Substantia nigra (tissue), 51 donors: ENCODE measurements at places on chromosomes 6 and 20.

DNA sequence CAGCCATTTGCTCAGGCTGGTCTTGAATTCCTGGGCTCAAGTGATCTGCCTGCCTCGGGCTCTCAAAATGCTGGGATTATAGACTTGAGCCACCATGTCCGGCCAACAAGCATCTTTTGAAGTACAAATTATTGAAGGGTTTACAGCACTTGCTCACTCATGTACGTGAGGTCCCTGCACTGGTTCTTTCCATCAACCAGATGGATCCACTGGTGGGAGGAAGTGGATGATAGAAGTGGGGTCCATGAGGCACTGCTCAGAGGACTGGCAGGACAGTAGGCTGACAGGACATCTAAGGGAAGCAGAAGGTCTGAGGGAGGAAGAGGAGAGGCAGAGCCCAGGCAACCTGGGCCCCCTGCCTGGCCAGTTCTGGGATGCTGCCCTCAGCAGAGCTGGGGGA, 109.2 kb upstream of the NXT1 start:
- no peak for DNase-seq

DNA sequence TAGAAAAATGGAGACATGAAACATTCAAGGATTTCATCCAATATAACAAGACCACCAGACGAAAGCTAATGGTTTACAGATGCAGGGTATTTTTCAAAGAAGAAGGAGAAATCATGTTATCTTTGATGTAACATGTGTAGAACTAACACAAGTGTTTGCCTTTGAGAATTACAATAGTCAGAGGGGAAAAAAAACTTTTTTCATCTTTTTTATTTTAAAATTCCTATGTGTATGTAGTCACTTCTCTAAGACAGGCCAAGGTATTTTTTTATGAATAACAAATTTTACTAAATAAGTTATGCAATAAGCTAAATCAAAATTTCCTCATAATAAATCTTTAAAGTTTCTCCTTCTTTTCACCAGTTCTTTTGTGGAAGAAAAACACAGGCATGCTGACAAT, 161.4 kb downstream of the PDE7B start:
- DNase-seq: no peak

- DNase-seq: no peak
These were observed 26.3 kb upstream of the ETV7 start for GRCh38 chr6:36413489-36414480.

GRCh38 chr6:105326216-105326615, 76.7 kb downstream of the PREP start:
- no peak for DNase-seq

- no peak for DNase-seq
These were observed 26.3 kb upstream of the ZNF318 start for GRCh38 chr6:43395776-43396175.

GRCh38 chr6:63121166-63121565, 90.1 kb upstream of the FKBP1C start:
- no peak for DNase-seq

- DNase-seq: no peak
These were observed 56.8 kb downstream of the MYH7B start for GRCh38 chr20:35012227-35013069.

DNA sequence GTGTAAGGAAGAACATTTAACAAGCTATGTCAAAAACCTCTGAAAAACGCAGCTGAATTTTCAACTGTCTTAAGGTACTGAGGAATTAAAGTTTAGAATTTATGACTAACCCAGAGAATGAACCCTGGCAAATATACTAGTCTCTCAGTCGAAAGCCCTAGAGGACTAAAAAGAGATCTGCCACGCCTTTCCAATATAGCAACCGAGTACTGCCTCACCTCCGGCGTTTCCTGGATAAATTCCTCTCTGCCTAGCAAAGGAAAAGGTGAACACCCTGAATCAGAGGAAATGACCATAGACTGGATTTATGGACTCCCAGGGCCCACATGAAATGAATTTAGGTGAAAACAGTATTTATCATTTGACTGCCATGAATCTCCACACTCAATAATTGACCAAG, 12.0 kb upstream of the OR2B2 start:
- DNase-seq: no peak

DNA sequence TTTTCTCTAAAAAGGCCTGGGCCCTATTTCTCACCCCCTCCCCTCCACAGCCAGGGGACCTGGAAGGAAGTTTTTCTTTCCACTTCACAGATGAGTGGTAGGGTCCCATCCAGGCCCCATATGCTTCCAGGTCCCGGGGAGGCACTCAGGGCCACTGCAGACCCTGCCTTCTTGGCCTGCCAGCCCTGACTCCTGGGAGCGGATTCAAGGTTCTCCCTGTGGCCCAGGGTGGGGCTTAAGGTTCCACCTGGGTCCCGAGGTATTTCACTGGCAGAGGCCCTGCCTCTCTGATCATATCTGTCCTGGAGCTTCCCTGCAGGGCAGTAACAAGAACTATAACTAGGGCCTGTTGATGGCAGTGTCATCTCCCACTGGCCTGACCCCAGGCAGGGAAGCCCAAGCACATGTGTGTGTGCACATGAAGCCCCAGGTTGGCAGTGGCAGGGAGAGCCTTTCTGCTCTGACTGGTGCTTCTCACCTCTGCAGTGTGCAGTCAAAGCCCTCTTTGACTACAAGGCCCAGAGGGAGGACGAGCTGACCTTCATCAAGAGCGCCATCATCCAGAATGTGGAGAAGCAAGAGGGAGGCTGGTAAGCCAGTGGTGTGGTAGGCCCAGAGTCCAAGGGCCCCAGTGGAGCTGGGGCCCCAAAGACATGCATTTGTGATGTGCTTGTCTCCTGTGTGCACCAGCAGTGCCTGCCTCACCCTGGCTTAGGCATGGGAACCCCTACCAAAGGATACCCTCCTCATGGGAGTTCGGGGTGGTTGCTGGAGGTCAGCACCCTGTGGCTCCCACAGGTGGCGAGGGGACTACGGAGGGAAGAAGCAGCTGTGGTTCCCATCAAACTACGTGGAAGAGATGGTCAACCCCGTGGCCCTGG, 31.2 kb downstream of the PLCG1 start:
- no peak for DNase-seq

- no peak for DNase-seq
These were observed 101.0 kb upstream of the MAP3K7 start for GRCh38 chr6:90687775-90688380.

DNA sequence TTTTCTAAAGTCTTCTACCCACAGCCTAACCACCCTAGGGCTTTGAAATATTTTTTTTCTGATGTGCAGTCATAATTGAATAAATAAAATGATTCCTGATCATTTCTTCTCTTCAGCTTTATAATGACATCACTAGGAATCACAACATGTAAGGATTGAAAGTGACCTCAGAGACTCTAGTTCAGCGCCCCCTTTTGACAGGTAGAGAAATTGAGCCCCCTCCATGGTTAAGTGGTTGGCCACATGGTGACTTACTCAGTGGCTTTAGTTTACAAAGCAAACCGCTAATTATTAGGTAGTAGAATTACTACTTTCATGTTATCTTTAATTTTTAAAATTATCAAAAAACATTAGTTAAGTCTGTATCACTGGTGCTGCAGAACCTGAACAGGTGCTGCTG, 13.3 kb upstream of the SLC2A12 start:
- DNase-seq: no peak

GRCh38 chr20:17083738-17084137, 143.1 kb upstream of the PCSK2 start:
- DNase-seq: no peak

- DNase-seq: no peak
These were observed 135.0 kb upstream of the TNFAIP3 start for GRCh38 chr6:137731960-137732616.

- peak; percentile 14 for DNase-seq
These were observed 21.9 kb upstream of the RREB1 start for GRCh38 chr6:7085911-7086310.

DNA sequence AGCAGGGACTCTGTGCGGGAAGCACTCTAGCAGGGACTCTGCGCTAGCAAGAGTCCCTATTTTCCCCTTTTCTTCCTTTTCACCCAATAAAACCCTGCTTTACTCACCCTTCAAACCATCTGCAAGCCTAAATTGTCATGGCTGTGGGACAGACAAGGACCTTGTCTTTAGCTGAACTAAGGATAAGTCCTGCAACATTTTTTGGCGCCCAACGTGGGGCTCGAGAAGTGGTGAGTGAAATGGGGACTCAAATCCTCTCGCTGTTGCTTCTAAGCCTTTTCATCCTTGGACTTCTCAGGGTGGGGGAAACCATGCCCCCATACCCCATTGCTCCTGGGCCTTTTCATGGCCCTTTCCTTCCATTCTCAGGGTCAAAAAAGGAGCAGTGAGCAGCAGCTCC, 46.4 kb downstream of the IMPG1 start:
- DNase-seq: no peak

GRCh38 chr6:12717356-12717755, 789 bp downstream of the PHACTR1 start:
- no peak for DNase-seq

- no peak for DNase-seq
These were observed 973 bp upstream of the BRD2 start for GRCh38 chr6:32967151-32968091.

DNA sequence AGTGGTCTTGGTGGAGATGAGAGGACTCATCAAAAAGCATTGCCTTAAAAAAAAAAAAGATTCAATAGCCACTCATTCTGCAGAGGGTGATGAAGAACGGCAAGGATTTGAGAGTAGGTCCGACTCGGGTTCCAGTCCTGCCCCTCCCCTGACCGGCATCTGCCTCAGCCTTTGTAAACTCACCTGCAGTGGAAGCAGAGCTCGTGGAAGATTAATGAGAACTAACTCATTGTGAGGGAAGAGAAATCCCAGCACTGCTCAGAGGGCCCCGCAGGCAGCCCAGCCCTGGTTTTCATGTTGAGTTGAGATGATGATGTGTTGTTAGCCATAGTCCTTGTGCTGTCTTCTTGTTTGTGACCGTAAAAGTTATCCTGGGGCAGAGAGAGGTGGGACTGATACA, 59.4 kb downstream of the GCNT2 start:
- no peak for DNase-seq

GRCh38 chr20:1341561-1342265, 12.8 kb upstream of the SDCBP2 start:
- no peak for DNase-seq

DNA sequence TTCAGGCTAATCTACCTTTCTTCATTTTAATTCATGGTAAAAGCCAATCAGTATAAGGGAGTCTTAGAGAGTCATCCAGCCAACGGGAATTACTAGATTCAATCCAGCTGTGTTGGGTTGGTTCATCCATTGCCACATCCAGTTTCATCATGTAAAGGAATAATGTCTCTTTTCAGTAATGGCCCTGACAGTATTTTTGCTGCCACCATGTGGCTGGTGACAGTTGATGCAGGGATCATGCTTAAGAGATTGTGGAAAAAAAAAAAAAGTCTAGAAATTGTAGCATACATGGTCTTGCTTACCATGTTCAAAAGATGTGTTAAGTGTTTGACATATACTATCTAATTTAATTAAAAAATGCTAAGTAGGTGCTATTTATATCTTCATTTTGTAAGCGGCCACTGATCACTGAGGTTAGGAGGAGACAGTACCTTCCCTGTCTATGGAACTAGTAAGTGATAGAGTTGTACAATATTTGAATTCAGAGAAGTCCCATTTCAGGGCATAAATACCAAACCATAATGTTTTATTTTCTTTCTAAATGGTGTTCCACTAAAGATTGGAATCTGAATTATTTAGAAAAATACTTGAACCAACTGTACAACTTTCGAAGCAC, 135.9 kb downstream of the KHDRBS2 start:
- DNase-seq: peak; percentile 3
